H9 (cell line): ENCODE measurements at places on chromosomes 7 and 10.
A peak's percentile ranks its signal among the peaks of the same experiment; 100 is the strongest.

- no peak for DNase-seq
Observed at GRCh38 chr7:14630048-14630447, 272.5 kb downstream of the DGKB start.

- no peak for DNase-seq
Observed at GRCh38 chr10:73997461-73997786, 492 bp upstream of the VCL start.

DNA sequence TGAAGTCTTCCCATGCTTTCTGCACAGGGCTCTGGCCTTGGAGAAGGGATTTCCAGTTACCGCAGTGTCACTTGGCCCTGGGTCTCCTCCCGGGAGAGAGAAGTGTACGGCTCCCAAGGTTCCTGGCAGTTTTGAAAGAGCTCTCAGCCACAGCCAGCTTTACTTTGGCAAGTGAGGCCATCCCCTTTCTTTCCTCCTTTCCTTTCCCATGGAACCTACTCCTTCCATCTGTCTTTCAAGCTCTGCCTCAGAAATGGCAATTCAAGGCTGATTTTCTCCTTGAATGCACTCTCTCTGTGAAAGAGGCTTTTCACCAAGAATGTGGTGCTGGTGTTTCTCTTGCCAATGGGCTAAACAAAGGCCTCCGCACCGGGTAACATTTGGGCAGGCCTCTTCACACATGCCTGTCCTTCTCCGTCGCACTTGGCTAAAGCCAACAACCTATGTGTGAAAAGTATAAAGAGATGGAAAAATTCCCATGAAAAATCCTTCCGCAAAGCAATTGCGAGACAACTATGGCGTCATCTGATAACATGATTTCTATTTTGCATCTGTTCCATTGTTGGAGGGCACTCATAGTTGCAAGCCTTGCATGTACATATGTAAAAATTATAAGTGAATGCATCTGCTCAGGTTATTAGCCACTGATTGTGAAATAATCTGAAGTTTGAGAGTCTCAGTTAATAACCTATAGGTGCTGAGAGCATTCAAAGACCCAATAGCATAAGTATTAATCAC, 125.4 kb downstream of the PFKFB3 start:
- DNase-seq: no peak

DNA sequence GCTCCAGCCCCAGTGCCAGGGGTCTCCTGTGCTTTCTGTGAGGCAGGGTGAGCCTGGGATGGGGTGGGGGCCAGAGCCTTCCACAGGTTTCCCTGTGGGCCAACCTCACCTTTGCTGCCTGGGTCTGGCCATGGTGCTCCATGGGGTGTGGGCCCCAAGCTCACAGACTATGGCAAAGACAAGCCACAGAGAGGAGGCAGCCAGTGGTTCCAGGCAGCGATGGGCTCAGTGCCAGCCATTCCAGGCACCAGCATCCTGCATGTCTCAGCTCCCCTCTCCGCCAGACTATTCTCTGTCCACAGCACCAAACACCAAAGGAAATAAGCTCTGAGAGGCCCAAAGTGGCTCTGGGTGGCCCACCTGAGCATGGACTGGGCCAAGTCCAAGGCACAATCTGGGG, 133.5 kb downstream of the PTPN20 start:
- no peak for DNase-seq

DNA sequence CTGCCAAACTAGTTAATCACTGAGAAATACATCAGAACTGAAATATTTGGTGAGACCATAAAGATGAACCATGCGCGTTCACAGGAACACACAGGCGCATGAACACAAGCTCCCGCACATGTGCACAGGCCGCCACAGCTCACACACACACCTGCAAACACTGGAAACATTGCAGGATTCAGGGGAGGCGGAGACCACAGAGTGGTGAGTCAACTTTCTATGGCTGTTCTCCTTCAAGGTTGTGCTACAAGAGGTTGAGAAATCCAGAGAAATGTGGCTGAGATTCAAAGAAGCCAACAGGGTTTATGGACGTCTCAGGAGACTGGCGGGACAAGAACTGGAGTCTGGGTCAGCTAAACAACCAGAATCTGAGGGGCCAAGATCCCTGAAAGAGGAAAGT, 17.8 kb downstream of the ESYT2 start:
- DNase-seq: no peak

- DNase-seq: no peak
Observed at GRCh38 chr10:118405928-118406327, 63.8 kb upstream of the FAM204A start.

DNA sequence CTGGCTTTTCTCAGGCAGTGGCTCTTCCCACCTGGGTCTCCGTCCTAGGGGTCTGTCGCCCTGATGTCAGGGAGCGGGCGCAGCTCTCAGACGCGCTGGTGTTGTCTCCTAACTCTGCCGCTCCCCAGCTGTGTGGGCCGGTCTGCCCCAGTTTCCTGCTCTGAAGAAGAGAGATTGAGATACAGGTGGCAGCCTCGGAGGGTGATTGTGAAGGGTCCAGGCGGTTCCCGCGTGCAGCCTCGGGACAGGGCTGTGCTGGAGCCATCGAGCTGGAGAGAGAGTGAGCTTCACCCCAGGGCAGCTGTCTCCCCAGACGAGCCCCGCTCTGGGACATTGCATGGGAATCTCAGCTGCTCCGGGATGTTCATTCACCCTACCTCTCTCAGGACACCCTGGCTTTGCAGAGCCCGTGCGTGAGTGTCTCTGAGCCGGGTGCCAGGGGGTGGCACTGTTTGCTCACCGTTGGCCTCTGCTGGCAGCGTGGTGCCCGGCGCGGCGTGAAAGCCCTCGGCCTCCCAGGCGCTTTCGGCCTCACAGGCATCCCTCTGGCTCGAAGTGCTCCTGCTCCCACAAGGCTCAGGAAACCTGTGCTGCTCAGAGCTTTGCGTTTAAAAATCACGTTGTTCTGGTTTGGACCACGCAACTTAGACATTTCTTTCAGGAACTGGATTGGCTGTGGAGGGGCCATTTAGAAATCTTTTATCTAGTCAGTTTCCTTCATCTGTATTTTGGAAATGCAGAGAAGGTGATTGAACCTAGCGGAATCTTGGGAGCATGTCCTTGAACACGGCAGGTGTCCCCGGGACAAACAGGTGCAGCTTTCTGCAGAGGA, 33.8 kb upstream of the ZFAND2A start:
- DNase-seq: peak; percentile 65

DNA sequence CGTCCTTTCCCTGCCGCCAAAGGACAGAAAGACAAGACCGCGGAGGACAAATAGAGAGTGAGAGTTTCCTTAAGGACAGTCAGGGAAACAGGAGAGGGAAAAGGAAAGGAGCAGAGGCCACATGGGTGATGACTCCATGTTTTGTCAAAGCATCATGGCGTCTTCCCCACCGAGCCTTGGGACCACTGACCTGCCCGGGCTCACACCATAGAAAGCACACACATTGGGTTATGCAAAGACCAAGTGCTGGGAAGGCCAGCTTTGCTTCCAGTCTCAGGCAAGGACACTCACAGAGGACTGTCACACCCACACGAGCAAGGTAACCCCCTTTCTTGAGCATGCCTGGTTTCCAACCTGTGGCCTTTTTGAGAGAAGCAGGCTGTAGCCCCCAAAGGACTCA, 23.3 kb upstream of the HABP2 start:
- no peak for DNase-seq

DNA sequence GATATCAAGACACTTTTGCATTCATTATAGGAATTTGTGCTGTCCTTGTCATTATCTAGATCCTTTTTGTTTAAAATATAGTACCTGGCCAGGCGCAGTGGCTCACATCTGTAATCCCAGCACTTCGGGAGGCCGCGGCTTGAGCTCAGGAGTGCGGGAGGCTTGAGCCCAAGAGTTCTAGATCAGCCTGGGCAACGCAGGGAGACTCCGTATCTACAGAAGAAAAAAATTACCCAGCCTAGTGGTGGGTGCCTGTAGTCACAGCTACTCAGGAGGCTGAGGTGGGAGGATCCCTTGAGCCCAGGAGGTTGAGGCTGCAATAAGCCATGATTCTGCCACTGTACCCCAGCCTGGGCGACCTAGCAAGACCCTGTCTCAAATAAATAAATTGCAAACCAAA, 621 bp upstream of the MORN4 start:
- peak; percentile 46 for DNase-seq

DNA sequence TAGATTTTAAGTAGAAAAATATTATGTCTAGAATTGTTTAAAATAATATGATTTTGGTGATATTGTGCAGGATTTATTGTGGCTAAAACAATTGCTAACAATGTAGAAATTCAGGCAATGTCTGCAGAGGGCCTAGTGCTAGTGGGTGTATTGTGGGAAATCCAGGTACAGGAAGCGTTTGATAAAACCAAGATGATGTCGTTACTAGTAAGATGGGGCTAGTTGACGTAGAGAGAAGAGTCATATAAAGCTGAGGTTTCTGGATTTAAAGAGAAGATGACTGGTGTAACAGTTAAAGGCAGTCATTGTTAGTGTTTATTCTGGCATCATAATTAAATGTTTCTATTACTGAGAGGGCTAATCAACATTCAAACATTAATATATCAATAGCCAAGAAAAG, 43.5 kb downstream of the ADK start:
- no peak for DNase-seq

DNA sequence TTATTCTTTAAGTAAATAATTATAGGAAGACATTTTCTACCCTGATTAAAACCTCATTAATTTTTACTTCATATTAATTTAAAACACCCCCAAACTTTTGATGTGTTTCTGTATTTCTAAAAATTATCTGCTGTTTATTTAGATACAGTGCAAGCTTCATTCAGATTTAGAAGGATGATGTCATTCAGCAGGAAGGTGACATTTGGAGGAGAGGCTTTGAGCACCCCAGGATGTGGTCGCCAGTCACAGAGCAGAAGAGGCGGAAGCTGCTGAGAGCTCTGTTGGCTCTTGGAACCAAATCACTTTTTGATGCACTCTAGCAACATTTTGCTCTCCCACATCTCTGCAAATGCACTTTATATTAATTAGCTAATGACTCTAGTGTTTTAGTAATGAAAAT, 233.9 kb upstream of the CACNA2D1 start:
- DNase-seq: no peak

GRCh38 chr7:41467596-41467995, 235.3 kb downstream of the INHBA start:
- no peak for DNase-seq

DNA sequence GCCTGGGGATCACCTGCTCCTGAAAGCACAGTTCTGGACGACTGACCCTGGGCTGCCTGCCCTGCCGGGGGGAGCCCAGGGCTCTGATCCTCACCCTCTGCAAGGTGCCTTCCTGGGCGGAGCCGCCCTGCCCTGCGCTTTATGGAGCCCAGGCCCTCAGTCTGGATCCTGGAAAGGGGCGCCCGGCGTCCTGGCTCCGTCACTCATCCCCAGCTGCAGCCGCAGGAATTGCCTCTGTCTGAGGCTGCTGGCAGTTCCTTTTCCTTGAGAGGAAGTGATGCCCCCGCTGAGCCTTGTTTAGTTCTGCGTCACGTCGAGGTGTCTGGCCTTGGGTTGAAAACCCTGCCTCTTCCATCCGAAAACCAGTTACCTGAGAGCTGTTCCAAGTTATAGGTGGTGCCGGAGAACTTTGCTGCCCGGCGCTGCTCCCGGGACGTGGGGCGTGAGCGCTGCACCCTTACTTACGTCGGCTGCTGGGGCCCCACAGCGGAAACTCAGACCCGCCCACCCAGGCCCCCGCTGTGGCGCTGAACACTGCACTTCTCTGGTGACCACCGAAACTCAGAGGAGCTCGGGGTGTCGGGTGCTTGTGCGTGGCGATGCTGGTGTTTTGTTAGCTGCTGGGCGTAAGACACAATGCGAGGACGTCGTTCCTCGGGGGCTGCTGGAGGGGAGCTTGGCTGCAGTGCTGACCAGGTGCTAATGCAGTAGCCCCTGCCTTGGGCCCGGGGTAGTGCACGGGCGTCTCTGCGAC, 5.4 kb downstream of the MAFK start:
- DNase-seq: no peak

- DNase-seq: no peak
Observed at GRCh38 chr10:71158902-71159301, 53.5 kb upstream of the UNC5B start.

DNA sequence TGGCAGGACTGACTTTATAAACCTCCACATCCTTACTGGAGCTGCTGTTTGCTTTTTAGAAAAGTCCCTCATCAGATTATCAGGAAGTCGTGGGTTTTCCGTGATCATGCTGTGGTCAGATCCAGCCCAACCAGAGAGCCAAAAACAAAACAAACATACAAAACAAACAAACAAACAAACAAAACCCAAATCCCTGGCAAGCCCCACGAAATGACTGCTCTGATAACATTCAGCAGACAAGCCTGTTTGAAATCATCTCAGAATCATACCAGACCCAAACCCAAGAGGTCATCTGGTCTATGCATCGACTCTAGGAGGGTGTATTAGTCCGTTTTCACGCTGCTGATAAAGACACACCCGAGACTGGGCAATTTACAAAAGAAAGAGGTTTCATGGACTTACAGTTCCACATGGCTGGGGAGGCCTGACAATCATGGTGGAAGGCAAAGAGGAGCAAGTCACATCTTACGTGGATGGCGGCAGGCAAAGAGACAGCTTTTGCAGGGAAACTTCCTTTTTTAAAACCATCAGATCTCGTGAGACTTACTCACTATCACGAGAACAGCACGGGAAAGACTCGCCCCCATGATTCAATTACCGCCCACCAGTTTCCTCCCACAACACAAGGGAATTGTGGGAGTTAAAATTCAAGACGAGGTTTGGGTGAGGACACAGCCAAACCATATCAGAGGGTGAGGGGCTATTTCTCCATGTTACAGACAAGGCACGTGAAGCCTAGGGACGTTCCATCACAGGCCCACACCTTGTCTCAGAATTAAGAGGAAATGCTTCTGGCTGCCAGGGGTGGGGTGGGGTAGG, 85.7 kb downstream of the PARP12 start:
- DNase-seq: no peak

GRCh38 chr7:15845868-15846267, 159.4 kb upstream of the MEOX2 start:
- no peak for DNase-seq

DNA sequence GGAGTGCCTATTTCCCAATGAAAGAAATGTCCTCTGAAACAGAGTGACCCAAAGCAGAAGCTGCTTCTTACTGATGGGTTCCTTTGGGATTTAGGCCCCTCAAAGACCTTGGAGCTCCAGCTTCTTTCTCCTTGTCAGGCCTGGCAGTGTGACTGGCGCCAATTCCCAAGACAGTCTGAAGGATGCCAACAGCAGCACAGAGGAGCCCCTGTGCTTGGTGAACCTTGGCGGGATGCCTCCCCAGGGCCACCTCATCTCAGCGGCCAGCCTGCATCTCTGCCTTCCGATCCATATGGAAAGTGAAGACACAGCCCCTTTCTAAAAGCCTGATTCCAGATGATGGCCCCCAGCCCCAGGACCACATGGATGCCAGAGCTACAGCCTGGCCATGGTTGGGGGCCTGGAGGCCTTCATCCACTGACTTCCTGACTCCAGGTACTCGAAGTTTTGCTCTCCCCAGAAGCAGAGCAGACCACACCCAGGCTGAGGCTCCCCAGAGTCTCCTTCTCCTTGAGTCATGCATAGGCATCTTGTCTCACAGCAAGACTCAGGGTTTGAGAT, 45.4 kb downstream of the FBXW4 start:
- no peak for DNase-seq
